SK-MEL-5 (cell line): ENCODE measurements at places on chromosomes 1 and 21.

GRCh38 chr1:90262286-90262685 lies 267.4 kb downstream of the ZNF326 start:
- no peak for DNase-seq

DNA sequence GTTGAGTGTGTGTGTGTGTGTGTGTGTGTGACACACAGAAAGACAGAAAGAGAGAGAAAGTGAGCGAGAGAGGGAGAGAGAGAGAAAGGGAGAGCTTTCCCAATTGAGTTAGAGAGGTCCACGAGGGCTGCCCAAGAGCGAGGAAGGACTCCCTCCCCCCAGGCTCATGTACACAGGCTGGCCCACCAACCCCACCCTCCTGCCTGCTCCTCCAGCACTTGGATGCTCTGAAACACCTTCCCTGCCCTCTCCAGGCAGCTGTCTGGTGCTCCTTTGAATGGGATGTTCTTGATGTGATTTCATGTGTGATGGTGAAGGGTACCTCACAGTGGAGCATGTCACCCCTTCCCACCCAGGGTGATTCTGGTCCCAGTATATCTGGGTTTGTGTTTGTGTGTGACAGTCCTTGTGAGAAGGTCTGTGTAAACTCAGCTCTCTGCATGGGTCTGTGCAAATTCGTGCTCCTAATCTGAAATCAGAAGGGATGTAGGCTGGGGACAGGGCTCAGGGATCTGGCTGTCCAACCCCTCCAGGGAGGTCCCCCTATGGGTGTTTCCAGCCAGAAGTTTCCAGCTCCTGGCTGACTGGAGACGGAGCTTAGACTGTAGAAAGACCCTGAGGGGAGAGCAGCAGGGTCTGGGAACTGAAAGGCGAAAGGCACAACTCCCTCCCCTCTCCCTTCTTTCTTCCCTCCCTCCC lies 6.8 kb upstream of the PEAR1 start:
- DNase-seq: no peak

GRCh38 chr1:69320757-69321211 lies 246.9 kb upstream of the LRRC7 start:
- DNase-seq: no peak

DNA sequence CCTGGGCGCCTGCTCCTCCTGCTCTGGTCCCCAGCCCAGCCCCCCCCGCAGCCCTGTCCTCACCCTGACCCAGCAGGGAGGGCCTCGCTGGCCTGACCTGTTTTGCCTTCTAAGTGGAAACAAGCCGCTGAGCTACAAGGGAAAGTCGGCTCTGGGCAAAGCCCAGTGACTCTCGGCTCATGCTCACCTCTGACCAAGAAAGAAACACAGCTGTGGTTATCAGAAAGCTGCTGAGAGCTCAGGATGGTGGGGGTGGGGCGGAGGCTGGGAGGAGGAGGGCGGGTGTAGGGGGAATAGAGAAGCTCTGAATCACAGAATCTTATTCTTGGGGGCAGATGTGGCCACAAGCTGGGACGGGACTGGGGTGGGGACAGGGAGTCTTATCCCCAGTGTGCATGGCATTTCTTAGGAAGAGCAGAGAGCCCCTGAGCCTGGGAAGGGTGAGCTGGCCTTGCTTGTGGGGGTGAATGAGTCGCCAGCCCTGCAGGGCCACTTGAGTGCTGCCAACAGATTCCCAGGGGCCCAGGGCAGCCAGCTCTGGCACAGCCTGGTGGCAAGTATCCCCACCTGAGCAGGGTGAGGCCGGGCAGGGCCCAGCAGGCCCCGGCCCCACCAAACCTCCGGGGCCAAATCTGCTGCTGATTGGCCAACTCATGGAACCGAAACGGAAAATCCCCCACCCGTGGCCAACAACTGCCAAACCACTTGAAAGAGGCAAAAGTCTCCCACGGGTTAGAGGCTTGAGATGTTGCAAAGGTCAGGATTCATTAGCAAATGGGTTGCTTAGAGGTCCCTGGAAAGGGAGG lies 120.6 kb downstream of the SPSB1 start:
- DNase-seq: peak; percentile 47

DNA sequence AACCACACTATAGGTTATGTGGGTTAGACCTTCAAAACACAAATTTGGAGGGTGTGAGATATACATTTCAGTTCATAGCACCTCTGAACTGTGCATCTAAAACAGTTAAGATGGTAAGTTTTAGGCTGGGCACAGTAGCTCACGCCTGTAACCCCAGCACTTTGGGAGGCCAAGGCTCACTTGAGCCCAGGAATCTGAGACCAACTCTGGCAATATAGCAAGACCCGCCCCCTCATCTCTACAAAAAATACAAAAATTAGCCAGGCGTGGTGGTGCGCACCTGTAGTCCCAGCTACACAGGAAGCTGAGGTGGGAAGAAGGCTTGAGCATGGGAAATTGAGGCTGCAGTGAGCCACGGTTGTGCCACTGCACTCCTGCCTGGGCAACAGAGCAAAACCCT lies 47.9 kb downstream of the NAV1 start:
- no peak for DNase-seq

DNA sequence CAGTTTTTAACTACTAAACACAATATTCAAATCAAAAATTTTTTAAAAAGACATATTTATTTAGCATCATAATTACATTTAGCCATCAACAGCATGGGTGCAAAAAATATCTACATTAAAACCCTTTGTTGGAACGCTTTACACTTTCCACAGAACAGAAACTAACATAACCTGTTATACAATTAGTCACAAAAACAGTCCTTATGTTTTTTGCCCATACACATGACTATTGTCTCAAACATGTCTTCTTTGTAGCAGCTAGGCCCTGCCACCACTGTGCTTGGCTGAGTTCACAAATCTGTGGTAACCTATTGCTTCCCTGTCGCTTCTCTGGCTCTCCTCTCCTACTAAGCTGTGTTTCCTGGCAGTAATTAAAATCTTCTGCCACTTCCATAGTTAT lies 1350.0 kb upstream of the ADGRL2 start:
- DNase-seq: no peak

GRCh38 chr1:51423073-51423821 lies 92.9 kb upstream of the TTC39A start:
- DNase-seq: peak; percentile 3

DNA sequence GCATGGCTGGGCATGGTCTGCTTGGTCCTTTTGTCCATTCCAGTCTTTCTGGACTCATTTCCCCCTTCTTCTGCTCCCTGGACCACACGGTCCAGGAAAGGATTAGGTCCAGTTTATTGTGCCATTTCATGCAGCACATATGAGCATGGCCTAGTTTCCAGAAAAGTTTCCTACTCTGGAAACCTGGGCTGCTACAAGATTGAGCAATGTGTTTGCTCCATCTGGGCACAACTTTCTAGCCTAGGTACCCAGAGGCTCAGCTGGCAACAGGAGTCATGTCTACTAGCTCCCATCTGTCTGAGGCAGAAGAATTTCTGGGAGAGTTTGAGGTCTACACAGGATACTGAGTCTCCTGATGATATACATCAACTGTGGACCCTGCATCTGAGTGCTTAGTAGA lies 14.8 kb downstream of the FMOD start:
- no peak for DNase-seq

DNA sequence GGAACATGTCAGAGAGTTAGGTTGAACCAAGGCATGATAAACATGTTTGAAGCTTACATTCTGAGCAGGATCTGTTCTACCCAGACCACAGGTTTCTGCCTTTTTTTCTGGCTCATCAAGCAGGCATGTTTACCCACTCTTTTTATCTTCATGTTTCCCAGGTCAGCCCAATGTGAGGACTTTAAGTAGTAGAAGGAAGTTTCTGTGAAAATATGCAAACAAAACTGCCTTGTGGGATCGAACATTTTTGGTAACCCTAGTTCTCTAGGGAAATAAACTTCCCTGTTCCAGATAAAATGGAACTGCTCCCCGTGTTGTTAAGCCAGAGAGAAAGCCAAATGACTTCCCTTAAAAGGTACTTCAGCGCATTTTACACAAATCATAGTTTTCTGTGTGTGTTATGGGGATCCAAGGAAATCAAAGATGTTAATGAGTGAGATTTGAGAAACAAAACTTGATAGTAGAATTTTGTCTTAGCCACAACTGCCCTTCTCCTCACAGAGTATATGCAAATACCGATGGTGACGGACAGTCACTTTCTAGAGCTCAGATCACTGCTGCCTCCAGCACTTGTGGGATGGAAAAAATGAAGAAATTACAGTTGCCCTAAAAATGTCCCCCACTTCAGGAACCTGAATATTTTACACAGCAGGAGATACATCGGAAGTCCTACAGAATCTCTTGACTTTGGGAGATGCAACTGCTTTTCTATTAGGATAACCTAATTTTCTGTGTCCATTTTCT lies 765 bp upstream of the HIPK1 start:
- no peak for DNase-seq

GRCh38 chr1:168121401-168122011 lies 15.2 kb downstream of the GPR161 start:
- DNase-seq: no peak

GRCh38 chr1:150829751-150830150 lies 21.7 kb upstream of the CTSK start:
- peak; percentile 41 for DNase-seq

- DNase-seq: no peak
Observed at GRCh38 chr21:22754746-22755145, 1756.5 kb downstream of the NCAM2 start.

DNA sequence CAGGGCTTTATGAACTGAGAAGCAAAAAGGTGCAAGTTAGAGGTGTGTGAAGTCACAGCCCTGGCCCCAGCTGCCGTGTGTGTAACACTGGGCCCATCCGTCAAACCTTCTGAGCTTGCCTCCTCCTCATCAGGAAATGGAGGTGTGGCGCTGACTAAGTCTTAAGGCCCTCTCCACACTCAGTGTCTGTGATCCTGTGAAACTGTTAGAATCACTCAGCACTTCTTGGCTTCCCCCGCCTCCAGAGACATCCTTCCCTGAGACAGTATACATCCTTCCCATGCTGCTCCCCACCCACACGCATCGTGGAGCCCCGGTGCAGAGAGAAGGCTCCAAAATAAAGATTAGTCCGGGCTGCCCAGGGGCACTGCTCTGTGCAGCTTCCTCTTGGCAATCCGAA lies 33.3 kb downstream of the LRP8 start:
- DNase-seq: no peak

DNA sequence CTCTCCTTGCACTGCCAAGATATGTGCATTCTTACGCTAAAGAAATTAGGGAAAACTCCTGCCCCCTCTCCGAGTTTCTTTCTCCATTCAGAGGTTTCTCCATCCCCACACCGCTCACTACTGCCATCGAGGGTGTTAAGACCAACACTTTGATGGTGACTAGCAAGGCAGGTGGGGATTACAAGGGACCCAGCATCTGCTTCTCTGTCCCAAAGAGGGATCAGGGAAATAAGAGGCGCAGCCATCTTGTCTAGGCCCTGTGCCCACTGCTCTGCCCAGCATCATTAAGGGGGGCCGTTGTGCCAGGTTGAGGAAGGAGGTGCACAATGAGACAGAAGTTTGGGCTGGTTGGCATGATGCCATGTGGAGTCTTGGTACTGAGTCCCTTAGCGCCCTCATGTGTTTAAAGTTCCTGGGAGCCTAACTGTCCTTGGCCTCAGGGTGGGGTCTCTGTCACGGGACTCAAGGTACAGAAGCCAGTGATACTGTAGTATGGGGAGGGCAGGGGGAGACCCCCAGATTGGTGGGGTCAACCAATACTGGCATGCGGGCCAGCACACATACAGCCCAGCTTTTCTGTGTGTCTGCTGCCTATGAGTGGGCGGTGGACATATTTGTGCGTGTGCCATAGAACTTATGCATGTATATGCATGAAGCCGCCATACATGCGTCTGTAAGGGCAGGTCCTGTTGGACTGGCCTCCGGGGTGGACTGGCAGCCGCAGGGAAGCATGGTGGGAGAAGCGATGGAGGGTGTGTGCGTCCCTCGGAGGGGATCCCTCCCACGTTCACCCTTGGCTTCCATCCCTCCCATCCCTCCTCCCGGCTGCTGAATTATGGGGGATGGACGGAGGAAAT lies 5.5 kb downstream of the EFNA3 start:
- DNase-seq: peak; percentile 75

DNA sequence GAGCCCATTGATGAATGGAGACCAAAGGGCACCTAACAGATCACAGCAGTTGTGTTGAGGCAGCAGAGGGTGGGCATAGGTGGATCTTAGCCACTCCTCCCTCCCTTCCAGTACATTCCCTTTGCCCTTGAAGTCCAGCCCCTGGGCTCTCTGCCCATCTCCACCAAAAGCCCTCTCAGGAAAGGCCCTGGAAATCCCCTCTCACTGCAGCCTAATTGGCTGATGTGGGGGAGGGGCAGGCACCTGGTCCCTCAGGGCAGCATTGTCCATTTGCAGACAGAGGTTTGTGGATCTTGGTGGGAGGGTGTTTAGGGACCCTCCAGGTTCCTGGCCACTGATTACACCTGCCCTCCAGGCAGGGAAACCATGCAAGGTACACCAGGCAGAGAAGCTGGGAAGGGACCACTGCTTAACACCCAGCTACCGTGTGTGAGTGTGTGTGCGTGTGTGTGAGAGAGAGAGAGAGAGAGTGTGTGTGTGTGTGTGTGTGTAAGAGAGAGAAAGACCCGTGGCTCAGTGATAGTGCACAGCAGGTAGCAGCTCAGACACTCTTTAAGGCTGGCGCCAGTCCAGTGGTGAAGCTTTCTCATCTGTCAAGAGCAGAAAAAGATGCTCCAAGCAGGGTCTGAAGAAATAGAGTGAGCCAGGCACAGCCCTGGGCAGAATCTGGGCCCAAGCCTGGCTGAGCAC lies 71.1 kb downstream of the MATN1 start:
- DNase-seq: no peak

DNA sequence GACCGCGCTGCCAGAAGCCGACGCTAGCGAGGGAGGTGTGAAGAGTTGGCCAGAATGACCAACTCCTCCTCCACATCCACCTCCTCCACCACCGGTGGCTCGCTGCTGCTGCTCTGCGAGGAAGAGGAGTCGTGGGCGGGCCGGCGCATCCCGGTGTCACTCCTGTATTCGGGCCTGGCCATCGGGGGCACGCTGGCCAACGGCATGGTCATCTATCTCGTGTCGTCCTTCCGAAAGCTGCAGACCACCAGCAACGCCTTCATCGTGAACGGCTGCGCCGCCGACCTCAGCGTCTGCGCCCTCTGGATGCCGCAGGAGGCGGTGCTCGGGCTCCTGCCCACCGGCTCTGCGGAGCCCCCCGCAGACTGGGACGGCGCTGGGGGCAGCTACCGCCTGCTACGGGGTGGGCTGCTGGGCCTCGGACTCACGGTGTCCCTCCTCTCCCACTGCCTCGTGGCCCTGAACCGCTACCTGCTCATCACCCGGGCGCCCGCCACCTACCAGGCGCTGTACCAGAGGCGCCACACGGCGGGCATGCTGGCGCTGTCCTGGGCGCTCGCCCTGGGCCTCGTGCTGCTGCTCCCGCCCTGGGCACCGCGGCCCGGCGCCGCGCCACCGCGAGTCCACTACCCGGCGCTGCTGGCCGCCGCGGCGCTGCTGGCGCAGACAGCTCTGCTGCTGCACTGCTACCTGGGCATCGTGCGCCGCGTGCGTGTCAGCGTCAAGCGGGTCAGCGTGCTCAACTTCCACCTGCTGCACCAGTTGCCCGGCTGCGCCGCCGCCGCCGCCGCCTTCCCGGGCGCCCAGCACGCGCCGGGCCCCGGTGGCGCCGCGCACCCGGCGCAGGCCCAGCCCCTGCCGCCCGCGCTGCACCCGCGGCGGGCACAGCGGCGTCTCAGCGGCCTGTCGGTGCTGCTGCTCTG lies 1.2 kb downstream of the GPR88 start:
- DNase-seq: no peak
